Central memory CD4-positive, alpha-beta T cell (primary cell): ENCODE measurements at places on chromosomes 7 and 10.

DNA sequence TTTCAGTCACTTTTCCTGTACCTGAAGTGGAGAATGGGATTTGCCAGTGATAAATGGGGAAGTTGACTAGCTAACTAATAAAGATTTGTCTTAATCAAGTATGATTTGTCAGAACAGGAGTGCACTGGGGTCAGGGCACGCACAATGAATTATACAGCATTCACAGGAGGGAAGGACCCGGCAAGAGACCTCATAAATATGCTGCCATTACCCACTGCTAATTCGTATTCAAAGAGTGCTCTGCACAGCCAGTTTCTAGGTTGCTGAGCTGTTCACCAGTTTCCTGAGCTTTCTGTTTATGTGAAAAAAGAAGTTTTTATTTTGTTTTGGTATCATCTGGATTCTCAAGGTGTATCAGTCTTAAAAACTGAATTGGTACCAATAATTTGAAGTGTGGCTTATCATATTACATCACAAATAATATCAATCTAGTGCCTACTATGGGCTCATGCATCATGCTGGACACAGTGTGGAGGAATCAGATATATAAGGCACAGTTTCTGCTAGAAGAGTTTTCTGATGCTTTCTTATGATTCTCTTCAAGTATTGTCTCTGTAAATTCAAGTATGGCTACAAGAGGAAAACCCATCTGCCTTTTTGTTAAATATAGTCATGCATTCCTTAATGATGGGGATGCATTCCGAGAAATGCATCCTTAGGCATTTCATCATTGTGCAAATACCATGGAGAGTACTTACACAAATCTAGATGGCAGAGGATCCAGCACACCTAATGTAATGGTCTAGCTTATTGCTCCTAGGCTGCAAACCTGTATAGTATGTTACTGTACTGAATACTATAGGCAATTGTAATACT, 202.2 kb downstream of the VTI1A start:
- no peak for DNase-seq

GRCh38 chr7:130909161-130909836, 175.3 kb upstream of the KLF14 start:
- DNase-seq, result no peak

GRCh38 chr10:43943818-43944360, 295.2 kb upstream of the ZNF32 start:
- no peak for DNase-seq

GRCh38 chr10:110413903-110414547, 83.7 kb upstream of the DUSP5 start:
- DNase-seq, result no peak

- DNase-seq, result no peak
These were observed 167.3 kb downstream of the TNS3 start for GRCh38 chr7:47414342-47415317.

DNA sequence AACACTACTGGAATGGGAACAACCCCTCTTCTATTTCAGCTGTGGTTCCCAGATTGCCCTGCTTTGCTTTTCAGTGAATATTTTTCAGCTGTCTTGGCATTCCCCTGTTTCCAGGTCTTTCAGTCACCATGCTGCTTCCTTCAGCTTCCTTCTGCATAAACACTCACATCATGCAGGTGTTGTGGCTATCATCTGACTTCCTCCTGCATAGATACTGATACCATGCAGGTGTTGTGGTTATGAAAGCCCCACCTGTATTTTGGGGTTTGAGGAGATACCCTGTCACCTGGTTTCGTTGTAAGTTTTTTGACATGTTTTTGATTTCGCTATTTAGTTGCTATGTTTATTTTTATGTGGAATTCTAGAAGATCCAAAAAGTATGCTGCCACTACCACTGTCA, 71.5 kb downstream of the SLC35B4 start:
- no peak for DNase-seq

DNA sequence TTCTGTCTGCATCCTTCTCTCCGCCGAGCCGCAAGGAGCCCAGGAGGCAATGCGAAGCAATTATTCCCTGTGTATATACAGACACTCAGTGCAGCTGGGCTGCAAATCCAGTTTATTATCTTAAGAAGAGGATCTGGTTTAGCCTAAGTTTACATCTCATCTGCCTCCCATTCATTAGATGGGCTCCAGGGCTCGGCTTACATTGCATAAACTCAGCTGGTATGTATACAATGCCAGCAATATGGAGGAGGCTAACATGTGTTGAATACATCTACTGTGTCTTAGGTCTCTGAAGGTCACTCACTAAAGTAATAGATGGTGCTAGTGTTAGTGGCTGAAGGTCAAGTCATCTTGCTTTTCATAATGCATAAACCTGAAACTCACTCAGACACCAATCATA, 996.8 kb downstream of the KCNMA1 start:
- DNase-seq, result no peak

GRCh38 chr7:63900394-63901203, 98.0 kb upstream of the ZNF722 start:
- peak; percentile 93 for DNase-seq

GRCh38 chr7:141362580-141363435, 188.4 kb upstream of the AGK start:
- DNase-seq, result no peak
